Posterior vena cava (tissue), 2 donors: ENCODE measurements at places on chromosomes 5 and 9.

DNA sequence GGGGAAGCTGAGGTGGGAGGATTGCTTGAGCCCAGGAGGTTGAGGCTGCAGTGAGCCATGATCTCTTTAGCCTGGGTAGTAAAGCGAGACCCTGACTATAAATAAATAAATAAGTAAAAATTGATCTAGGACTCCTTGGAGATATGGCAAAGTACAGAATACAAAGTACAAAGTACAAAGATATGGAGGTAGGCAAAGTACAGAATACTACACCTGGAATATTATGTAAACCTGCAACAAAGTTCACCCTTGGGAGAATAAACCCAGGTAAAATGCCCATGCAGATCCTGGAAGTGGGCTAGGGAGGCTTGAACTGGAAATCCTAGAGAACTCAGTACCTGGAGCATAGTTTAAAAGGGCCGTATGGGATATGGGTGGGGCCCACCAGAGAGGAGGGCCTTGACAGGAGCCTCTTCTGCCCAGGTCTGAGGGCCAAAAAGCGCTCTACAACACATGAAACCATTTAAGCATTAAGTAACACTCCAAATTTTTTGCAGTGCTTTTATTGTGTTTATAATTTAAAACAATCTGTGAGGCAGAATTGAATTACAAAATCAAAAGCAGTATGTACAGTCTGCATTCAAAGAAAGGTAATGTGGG lies 20.7 kb downstream of the TTC1 start:
- DNase-seq = no peak

DNA sequence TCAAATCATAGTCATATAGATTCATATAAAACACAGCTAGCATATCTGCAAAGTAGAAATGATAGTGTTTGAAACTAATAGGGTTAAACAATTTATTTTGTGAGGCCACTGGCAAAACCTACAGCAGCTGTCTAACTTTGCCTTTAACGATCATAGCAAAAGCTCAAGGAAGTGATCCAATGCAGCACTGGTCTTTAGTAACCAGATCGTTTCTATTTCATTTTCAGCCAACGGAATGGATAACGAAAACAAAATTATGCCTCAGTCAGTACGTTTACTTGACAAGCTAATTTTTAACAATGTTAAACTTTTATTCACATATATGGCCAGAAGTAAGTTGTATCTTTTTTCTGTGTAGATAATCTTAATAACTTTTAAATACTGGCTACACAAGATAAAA lies 17.7 kb downstream of the MLLT3 start:
- no peak for DNase-seq

GRCh38 chr5:139925650-139926640 lies 117.2 kb downstream of the NRG2 start:
- no peak for DNase-seq

GRCh38 chr5:35902046-35902672 lies 36.3 kb downstream of the CAPSL start:
- DNase-seq = no peak

DNA sequence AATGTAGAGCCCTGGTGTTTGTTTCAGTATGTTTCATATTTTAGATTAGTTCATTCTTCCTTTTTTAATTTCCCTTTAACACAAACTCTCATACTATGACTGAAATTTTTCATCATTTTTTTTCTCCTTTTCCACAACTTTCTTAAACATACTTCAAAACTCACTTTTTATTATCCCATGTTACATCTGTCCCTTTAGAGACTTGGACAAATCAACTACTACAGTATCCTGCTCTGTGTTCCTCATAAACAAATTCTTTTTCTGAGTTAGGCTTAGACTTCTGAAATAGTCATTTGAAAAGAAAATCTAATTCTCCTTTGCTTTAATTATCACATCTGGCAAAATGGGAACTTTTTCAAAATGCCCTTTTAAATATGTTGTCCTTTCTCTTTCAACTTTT lies 15.3 kb downstream of the MATR3 start:
- no peak for DNase-seq

GRCh38 chr9:137493364-137494103 lies 34.4 kb upstream of the NSMF start:
- DNase-seq = peak; percentile 55

GRCh38 chr5:134889335-134889734 lies 15.2 kb downstream of the TXNDC15 start:
- no peak for DNase-seq

- DNase-seq = no peak
Measured at GRCh38 chr9:17166346-17166745, 31.5 kb downstream of the CNTLN start.
